ENCODE measurements at places on chromosomes 1 and 21. TPM values are rescaled to one million over a fixed set of nuclear protein-coding genes. Genes with fewer than 3 reads are reported as not detected.

GSTM1 gene
- not detected for total RNA-seq

GRCh38 chr21:34983680-34984086 is 65.4 kb downstream of the RUNX1 start:
- peak; percentile 85 for DNase-seq

GRCh38 chr1:236853921-236854604 is 59.0 kb downstream of the MTR start:
- DNase-seq: no peak

DNA sequence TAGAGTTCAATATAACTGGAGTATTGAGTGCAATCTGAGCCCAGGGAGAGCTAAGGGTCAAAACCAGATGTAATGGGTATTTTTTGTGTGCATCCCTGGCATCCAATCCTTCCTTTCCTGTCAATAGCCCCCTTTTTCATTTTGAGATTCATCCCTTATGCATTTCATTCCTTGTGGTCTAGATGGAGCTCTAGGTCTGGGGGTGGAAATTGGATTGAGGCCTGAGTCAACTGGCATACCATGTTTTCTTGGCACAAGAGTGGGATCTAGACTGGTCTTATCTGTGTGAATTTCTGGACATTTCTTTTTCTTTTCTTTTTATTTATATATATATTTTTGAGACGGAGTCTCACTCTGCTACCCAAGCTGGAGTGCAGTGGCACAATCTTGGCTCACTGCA is 67.3 kb upstream of the RAB3GAP2 start:
- no peak for DNase-seq

GRCh38 chr1:110310300-110310699 is 28.9 kb upstream of the RBM15 start:
- no peak for DNase-seq

- no peak for DNase-seq
Measured at GRCh38 chr1:11685210-11685752, 4.3 kb upstream of the MAD2L2 start.

OR6K3 gene
- not detected for total RNA-seq
